Right renal pelvis (tissue), 4 donors: ENCODE measurements at places on chromosomes 7 and 10.

DNA sequence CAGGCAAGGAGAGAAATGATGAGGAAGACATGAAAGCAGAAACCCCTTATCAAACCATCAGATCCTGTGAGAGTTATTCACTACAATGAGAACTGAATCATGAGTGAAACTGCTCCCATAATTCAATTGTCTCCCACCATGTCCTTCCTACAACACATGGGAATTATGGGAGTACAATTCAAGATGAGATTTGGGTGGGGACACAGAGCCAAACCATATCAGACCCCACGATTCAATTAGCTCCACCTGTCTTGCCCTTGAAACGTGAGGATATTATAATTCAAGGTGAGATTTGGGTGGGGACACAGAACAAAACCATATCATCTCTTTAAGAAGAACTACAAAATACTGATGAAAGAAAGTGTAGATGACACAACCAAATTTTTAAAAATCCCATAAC is 128.9 kb downstream of the IMMP2L start:
- DNase-seq, result no peak

DNA sequence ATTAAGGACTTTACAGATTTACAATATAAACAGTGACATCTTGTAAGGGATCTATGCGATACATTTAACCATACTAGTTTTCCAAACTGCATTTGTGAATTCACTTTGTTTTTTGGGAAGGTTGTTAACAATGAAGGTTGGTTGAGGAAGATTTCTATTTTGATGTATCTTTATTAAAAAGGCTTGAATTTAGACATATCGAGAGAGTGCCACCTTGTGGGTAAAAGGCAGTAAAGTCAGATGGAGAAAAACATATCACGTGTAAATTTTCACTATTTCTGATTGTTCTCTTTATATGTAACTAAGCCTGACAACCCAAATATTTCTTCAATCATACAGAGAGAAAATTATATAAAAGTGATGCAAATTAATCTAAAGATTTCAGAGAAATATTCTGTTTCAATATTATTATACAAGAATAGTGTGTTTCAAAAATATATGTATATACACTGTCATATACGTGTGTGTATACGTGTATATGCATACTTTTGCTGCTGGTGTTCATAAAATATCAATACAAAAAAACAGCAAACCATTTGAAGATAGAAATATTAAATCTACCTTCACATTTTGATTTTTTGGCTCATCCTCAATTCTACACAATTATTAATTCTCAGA is 988.6 kb downstream of the SORCS1 start:
- no peak for DNase-seq

DNA sequence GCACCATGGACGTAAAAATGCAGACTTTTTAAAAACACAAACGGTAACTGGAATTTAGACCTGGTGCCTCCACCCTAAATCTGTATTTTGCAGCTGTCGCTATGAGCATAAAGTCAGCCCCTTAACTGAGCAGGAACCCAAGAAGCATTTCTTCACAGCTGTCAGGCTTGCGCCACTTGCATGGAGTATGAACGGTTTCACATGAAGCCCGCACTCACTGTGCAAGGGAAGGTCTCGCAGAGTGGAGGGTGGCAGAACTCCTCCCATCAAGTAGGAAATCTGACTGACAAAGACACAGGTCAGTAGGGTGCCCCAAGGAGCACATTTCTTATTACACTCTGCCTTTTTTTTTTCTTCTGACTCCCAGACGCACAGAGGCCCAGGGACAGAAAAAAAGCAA is 58.5 kb downstream of the ELMO1 start:
- DNase-seq, result no peak

GRCh38 chr7:17976952-17977351 is 36.7 kb upstream of the SNX13 start:
- DNase-seq, result no peak

DNA sequence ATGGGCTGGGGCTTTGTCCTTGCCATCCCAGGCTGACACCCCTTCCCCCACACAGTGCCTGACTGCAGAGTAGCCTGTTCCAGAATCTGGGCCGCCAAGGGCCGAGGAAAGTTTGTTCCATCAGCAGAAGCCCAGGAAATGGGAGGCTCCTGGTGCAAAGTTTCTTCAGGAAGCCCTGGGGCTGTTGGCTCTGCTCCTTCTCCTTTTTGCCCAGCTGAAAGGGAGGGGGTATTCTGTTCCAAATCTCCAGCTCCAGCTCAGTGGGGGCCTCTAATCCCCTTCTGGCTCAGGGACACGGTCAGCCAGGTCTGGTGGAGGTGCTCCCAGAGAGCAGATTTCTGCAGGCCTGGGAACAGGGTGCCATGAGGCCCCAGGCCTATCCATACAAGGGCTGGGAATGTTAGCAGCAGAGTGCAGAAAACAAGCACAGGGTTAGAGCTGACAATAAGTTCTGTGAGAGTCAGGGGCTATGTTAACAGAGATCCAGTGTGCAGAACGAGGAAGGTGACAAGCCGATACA is 399.5 kb downstream of the RPS24 start:
- no peak for DNase-seq

- DNase-seq, result no peak
These were observed 87.3 kb upstream of the KAT6B start for GRCh38 chr10:74738985-74739567.

DNA sequence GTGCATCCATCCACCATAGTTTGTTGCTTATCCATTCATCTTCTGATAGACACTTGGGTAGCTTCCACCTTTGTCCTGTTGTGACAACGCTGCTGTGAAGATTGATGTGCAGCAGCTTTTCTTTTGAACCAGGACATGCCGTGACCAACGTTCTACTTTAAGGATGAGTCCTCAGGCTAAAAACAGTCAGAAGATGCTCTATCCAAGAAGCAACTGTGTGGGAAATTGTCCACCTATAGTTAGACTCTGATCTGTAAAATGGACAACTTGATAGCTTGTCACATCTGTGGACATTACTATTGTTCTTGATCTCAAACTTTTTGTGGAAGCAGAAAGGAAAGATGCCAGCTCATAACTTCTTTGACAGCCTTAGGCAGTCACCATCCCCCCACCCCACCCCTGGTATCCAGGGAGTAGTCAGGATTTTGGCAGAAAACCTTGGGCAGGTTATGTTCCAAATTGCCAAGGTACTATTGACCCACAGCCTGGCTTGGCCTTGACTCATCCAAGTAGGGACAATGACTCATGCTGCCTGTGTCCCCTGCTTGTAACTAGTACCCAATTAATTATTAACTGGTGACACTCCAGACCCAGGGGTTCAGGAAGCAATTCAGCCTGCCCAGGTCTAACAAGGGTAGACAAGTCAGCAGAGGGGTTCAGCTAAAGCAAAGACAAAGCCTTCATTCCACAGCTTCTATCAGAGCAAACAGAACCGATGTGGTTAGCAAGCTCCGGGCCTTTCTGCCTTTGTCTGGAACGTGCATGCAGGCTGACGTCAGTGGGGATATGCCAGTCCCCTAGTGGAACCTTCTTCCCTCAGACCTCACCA is 99.6 kb upstream of the ANLN start:
- no peak for DNase-seq

DNA sequence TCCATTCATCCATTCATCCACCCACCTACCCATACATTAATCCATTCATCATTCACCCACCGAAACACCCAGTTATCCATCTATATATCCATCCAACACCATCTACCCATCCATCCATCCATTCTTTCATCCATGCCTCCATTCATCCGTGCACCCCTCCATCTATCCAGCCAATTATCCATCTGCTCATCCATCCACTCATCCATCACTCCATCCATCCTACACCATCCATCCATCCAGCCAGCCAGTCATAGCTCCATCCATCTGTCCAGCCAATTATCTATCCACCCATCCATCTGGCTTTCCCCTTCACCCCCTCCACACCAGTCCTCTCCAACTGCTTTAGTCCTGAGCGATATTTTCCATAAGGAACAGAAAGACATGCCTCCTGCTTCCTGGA is 7.5 kb upstream of the CXCL12 start:
- DNase-seq, result no peak

DNA sequence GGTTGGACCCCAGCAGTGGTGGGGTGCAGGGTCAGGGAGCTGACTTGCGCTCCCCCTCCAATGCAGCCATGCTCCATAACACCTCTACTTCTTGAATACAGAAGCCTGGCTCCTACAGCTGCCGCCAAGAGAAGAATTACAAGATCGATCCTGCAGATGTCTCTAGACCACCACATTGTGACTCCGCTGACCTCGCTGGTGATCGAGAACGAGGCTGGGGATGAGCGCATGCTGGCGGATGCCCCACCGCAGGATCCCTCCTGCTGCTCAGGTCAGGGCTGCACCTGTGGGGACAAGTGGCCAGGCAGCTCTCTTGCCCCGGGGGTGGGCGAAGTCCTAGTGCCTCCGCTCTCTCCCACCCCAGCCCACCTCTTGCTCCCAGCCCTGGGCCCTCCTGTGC is 31.7 kb downstream of the ITIH2 start:
- DNase-seq, result no peak

GRCh38 chr10:390449-391100 is 255.3 kb downstream of the ZMYND11 start:
- DNase-seq, result no peak

GRCh38 chr7:68423356-68423755 is 1174.9 kb upstream of the AUTS2 start:
- no peak for DNase-seq

GRCh38 chr10:128066870-128067382 is 59.3 kb downstream of the MKI67 start:
- DNase-seq, result no peak

DNA sequence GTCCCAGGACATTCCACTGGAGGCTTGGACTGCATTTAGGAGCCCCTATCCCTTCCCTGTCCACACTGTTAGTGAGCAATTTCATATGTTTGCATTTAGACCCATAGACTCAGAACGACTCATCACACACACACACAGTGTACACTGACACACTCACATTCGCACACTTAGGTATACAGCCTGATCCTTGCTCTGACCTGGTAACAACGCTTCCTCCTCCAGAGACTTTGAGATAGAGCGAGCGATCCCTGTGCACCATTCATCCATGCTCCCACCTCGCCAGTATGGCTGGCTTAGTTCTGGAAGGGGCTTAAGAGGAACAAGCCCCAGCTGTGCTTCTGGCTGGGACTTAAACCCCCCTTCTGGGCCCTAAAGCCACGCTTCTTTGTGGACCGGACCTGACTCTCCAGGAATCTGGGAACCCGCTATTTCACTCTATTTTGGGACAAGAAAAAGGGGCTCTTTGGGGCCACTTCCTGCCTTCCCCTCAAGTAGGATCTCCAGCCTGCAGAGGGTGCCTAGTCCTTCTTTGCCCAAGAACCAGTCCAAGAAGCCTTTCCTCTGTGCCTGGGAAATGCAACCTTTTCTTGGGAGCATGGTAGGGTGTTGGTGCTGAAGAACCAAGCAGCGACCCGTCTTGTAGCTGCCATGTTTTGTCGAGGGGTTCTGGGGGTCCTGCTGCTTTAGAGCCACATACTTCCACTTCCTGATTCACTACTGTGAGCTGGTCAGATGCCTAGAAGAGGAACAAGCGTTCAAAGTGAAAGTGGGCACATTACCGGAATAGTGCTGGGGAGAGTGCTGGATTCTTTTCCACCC is 1.1 kb upstream of the HOXA13 start:
- no peak for DNase-seq

DNA sequence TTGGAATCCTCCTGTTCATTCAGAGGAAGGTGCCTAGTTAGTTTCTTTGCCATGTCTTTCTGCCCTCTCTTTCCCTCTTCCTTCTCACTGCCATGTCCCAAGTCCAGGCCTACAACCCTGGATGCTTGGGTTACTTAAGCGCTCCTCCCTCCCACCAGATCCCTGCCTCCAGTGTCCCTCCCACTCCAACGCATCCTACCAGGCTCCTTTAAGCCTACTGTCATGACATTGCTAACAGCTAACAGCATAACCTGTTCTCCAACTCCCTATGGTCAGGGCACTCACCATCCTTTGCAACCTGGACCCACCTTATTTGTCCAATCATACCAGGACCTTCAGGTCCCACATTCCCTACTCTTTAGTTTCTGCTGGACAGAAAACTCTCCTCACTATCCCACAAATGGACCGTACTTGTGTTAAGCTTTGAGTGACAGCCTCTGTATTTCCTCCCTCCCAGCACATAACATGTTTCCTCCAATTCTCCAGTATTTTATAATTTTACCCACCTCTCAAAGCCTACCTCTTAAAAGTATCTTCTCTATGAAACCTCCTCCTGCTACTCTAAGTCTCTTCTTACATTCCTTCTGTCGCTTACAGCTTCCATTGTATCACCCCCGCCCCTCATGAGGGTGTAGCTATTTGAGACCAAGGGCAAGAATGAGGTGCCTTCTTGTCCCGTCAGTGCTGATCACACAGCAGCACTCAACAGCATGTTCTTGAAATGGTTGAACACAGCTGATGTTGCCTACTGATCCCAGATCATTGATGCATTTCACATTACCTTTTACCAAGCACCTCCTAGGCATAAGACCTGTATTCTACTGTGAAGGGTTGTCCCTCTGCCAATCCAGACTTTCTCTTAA is 1.7 kb downstream of the BLNK start:
- DNase-seq, result no peak

DNA sequence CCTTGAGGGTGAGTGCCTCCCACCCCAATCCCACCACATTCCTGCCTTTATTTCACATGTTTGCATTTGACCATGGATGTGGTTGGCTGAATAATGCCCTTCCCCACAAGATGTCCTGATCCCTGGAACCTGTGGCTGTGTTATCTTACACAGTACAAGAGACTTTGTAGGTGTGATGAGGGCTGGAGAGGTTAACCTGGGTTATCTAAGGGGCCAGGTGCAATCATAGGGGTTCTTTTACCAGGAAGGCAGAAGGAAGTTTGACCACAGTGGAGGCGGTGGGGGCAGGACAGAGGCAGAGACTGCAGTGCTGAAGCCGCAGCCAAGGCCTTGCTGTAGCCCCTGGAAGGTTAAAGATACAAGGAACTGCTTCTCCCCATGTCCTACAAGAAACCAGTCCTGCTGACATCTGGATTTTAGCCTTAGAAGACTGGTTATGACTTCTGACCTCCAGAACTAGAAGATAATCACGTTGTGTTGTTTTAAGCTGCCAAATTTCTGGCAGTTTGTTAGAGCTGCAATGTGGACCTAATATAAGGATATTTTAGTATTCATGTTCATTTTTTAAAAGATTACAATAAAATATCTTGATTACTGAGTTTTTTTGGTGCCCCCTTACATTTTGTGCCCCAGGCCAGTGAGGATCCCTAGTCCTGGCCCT is 136.6 kb downstream of the ARHGAP22 start:
- no peak for DNase-seq

- DNase-seq, result no peak
These were observed 34.8 kb upstream of the KLF14 start for GRCh38 chr7:130768854-130769253.

DNA sequence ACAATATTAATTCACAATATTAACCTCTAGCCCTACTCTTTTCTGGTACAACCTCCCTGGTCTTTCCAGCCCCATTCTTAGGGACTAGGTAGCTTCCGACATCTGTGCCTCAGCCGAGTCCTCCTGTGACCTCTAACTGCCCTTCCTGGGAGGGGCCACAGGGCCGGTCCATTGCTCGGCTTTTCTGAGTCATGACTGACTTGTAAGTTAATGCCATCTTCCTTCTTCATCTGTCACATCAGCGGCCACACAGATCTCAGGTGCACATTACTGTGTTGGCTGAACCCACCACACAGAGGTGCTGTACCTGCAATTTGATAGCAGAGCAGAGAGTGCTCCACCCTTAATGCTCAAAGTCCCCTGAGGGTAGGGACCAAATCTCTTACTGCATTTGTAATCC is 4.1 kb upstream of the CPA4 start:
- DNase-seq, result no peak
